SW 1271 (cell line): ENCODE measurements at places on chromosomes 6 and 20.
A peak's percentile ranks its signal among the peaks of the same experiment; 100 is the strongest.

- DNase-seq: no peak
These were observed 678.3 kb upstream of the NRSN1 start for GRCh38 chr6:23447731-23448130.

DNA sequence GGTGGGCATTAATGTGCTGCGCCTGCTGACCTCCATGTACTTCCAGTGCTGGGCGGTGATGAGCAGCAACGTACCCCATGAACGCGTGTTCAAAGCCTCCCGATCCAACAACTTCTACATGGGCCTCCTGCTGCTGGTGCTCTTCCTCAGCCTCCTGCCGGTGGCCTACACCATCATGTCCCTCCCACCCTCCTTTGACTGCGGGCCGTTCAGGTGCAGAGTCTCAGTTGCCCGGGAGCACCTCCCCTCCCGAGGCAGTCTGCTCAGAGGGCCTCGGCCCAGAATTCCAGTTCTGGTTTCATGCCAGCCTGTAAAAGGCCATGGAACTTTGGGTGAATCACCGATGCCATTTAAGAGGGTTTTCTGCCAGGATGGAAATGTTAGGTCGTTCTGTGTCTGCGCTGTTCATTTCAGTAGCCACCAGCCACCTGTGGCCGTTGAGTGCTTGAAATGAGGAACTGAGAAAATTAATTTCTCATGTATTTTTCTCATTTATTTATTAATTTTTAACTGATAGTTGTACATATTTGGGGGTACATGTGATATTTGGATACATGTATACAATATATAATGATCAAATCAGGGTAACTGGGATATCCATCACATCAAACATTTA is 35.2 kb upstream of the NOP56 start:
- DNase-seq: no peak

DNA sequence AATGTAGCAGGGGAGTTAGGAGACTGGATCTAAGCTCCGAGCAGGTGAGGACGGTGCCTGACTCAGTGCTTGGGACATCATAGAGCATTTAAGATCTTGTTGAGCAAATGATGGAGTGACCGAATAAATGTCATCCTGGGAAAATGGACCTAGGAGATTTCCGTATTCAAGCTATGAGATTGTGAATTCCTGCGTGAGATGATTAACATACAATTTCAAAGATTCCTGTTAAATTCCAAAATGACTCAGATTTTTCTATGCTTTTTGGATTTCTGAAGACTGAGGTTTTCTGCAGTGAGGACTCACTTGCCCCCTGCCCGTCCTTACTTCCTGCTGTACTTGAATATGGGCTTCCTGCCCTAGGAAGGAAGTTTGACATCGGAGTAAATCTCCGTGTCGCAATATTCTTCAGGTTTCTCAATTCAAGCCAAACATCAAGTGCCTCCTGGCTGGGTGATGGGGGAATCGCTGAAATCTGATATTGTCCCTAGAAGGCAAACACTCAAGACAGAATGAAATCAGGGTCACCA is 5.2 kb downstream of the SYTL3 start:
- no peak for DNase-seq

DNA sequence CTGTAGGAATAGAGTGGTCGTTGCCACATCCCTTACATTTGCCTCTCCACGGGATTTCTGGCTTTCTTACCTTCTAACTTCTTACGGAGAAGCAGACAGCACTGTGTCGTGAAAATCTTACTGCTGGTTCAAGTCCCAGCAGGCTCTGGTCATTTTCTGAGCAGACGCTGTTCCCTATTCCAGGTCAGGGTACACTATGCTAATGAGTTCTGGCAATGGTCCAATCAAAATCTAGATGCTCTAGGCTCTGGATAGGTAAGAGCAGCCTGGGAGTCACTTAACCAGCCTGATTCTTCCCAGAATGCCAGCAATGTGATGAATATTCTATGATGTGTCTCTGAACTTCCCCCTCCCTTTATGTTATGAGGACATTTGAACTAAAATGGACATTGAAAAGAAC is at the start of gene GCM1:
GCM1 (minus strand) TSS at position 158 of the 400 bp plus-strand sequence. CDS start 3,209 bp downstream, outside the sequence.
- DNase-seq: no peak

DNA sequence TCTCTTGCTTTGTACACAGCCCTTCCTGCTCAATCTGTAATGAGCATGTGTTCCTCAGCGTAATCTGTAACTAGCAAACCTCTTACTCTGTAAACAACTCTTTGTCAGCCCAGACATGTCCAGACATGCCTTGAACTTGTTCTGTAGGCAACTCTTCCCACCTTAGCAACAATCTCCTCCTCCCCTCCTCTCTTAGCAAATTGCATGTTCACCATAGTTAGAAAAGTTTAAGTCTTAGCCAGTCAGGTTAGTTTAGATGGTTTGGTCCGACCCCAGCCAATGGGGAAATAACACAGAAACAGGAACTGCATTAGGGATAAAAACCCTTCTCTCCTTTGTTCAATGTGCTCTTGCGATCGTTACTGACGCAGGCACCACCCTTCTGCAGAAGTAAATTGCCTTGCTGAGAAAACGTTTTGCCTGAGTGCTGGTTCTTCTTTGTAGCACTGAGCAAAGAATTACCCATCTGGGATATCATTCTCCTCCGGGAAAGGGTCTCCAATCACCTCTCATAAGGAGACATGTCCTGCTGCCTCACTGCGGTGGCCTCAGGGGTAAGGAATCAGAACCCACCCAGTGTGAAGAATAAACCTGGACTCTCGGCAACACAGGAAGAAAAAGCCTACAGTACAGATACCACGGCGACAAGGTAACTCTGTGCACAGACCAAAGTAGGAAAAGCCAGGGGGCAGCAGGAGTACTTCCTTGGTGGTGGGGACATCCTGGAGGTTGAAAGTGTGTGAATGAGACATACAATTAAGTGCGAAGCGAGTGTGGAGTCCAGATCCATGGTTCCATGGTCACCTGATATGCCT is 26.2 kb downstream of the PLN start:
- no peak for DNase-seq

DNA sequence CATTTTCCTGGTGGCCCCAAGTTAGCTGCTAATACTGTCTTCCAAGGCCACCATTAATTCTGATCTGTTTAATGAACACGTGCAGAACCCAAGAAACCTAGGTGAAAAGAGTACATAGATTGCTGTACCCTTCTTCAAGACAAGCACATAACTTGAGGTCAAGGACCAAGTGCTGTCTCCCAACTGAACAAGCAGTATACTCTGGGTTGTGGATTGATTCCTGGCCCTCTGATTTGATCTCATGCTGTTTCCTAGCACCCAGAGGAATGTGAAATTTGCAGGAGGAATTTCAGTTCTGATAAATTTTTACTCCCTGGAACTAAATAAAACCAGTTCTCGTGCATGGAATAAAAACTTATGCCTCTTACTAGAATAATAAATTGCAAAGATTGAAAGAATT is 75.6 kb downstream of the MTFR2 start:
- DNase-seq: no peak

- DNase-seq: no peak
These were observed 8.4 kb downstream of the SLC35D3 start for GRCh38 chr6:136930528-136930927.

DNA sequence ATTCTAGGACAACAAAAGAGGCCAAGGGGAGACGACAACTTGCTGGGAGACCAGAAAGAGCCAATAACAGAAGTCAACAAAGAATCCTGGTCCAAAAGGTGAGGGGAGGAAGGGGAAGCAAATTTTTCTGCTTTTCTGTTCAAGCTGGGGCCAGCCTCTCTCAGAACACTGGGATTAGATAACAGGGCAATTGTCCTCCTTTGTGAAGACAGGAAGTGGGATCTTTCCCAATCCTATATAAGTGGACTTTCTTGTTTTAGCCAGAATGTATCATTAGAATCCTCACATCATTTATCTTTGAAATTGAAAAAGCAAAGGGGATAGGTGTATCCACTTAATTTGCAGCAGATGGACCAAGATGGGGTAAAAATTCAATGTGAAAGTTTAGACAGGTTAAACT is 101.2 kb upstream of the COL21A1 start:
- no peak for DNase-seq

DNA sequence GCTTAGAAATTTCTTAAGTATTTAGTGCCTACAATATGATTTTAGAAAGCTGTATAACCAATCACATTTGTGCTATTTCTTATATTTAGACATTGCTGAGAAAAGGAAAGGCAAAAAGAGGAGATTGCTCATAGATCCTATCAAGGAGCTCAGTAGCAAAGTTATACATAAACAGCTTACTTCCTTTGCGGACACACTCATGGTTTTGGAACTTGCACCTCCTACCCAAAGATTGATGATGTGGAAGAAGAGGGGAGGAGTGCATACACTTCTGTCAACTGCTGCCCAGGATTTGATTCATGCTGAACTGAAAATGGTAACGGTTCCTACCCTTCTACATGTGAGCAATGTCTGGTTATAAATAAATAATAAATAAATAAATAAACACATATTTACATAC is 16.7 kb downstream of the RAD21L1 start:
- DNase-seq: peak; percentile 39

DNA sequence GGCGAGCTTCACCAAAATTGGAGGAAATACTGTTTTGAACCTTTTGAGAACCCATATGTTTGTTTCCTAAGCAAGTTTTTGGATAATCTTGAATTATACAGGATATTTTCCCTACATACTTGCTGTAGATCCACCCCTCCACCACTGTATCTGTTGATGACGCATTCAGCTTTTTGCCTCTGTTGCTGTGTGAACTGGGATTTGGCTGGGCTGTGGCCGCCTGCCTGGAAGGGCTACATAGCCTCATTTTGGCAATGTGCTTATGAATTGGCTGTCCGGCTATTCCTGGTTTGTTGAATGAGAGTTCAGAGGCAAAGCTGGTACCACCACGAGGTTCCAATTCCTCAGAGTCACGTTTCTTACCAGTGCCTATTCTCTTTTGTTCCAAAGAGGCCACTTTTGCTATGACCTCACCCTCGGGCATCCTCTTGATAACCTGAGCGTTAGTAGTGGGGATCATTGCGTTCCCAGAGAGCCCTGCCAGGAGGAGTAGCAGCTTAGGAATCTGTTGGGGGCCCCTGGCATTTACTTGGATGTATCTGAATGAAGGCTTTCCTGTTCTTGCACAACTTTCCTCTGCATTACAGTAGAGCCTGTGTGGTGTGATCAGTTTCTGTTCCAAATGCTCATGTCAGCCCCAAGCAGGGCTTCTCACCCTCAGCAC is 6.4 kb downstream of the FAM83D start:
- DNase-seq: no peak

DNA sequence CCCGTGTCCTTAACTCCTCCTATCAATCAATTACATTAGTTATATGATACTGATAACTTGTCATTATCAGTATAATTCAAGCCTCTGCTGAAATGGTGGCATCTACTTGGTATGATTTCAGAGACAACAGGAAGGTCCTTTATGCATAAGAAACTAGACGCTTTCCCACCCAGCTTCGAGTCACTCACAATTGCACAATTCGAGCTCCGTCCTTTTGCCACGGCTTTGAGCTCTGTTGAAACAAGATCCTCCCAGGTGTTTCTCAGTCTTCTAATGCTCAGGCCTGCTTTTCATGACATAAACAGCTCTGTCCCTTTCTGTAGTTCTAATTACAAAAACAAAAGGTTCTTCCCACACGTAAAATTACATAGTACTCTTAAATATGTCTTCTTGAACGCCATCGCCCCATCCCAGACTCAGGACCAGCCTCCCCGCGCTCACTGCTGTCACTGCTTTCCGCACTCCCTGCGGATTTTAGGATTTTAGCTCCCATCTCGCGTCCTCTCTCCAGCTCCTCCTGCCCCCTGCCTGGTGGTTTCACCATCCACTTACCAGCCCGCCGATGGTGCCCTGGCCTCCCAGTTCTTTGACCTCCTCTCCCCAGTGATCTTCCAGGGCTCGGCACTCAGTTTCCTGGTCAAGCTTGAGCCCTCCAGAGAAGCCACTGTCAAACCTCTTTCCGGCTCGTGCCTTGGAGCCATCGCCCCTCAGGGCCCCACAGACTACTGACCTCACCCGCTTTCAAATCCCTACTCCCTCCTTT is 23.2 kb upstream of the PNPLA1 start:
- peak; percentile 24 for DNase-seq

DNA sequence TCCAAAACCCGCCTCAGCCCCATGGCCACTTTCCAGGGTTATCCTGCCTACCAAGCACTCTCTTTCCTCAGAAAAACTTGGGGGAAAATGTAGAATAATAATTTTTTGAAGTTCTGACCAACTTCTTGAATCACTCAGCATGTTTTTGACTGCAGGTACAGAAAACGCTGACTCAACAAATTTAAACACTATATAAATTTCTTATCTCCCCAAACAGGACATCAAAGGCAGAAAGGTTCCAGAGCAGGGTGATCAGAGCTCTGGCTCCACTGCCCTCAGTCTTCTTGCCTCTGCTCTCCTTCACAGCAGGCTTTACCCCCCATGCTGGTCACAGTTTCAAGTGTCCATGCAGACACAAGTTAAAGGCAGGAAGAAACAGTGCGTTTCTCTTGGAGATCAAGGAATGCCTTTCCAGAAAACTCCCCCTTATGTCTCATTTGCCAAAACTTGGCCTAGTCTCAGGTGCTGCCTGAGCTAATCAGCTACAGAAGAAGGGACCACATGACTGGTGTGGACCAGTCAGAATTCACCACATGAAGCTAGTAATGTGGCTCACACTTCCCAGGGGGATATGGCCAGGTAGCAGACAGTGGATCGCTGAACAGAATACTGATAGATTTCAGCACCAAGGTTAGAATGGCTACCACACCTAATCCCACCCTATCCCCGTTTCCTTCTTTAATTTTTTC is 24.4 kb upstream of the SLC17A3 start:
- no peak for DNase-seq

- no peak for DNase-seq
These were observed 73.8 kb upstream of the CCN6 start for GRCh38 chr6:111980143-111980542.

DNA sequence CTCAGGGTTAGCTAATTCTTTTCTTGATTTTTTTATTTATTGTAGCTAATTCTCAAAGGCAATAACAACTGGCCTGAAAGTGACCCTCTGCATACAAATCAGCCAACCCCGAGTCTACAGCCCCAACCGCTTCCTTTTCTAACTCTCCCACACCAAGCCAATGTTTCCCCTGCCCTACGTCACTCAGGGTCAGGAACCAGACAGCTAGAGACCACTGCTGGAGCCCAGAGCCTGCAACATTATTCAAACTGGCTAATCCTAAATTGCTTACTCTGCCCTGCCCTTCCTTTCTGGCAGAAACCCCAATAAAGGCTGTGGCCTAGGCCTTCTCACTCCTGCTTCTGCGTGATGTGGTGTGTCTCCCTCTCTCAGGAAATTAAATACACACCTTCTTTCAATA is 320.7 kb downstream of the CBLN4 start:
- DNase-seq: no peak
